ENCODE measurements at places on chromosomes 13 and 19.

- no peak for DNase-seq
Observed at GRCh38 chr13:33119856-33120543, 103.8 kb downstream of the KL start.

- no peak for DNase-seq
Observed at GRCh38 chr19:44356383-44357111, at the start of gene ZNF112. ZNF112 (minus strand) TSS chr19:44356680; CDS start chr19:44340539, 16,141 bp downstream.

- no peak for DNase-seq
Observed at GRCh38 chr19:45290381-45290931, 32.2 kb downstream of the CKM start.

GRCh38 chr13:48729856-48730255 is 76.1 kb downstream of the CYSLTR2 start:
- no peak for DNase-seq

DNA sequence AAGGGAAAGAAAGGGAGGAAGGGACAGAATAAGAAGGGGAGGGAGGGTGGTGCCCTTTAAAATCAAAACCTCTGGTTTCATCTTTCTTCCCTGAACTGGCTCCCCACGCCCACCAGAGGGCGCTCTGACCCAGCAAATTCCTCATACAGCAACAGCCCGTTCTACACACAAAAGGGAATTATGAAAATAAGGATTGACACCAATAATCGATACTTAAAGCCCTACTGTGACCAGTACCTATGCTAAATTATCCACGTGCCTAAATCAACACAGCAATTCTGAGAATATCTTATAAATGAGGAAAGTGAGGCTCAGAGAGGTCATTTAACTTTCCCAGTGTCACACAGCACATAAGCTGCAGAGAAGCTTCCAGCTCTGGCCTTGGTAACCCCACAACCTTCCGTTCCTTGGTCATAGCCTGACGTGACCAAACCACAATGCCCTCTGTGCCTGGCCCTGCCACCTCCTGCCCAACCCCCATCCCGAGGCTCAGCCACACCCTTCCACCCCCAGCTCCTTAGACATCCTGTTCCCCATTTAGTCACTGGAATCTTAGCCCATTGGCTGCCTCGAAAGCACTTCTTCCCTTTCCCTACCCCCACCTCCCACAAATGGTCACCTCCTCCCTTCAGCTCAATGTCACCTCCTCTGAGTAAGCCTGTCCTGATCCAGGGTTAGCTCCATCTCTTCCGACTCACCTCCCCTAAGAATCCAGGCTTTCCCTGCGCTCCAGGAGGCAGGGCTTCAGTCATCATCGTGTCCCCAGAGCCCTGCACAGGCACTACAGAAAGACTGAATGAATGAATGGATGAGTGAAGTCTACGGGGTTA is 34.2 kb upstream of the PNMA8B start:
- peak; percentile 75 for DNase-seq

DNA sequence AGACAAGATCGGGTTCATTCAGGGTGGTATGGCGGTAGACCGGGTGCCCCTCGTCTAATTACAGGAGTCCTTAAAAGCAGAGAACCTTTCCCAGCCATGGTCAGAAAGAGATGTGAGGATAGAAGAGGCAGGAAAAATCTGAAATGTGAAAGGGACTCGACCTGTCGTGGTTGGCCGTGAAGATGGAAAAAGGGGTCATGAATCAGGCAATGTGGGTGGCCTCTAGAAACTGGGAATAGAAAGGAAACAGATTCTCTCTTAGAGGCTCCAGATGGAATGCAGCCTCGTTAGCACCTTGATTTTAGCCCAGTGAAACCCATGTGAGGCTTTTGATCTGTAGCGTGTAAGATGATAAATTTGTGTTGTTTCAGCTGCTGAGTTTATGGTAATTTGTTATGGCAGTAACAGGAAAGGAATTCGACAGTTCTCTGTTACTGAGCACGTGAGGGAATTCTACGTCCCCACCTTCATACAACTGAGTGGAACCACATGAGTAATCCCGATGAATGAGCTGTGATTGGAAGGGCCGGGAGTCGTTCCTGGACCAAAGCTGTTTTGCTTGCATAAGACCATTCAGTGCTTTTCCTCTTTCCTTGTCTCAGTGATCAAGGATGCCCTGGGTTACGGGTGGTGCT is 11.0 kb upstream of the CA11 start:
- DNase-seq, result no peak

DNA sequence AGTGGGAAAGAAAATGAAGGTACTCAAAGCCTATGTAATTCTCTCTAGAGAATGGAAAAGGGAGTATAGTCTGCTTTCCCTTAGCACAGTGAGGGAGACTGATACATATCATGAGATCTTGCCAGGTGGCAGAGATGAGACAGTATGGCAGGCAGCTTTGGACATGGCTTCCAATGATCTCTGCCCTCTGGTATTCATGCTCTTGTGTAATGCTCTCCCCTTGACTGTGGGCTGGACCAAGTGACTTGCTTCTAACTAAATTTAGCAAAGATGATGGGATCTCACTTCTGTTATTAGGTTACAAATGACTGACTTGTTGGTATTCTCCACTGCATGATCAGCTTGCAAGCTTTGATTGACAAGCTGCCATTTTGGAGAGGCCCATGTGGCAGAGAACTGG is 10.2 kb downstream of the ZNF132 start:
- no peak for DNase-seq

DNA sequence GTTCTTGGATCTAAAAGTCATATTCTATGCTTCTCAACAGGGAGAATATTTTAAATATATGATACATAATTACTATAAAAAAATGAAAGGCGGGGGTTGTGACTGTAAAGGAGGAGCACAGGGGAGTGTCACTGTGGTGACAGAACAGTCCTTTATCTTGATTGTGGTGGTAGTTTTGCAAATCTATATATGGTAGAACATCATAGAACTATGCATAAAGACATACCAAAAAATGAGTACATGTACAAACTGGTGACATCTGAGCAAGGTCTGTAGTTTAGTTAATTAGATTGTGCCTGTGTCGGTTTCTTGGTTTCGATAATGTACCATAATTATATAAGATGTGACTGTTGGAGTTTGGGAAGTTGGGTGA is 38.7 kb upstream of the GARRE1 start:
- DNase-seq, result no peak

GRCh38 chr13:42814868-42815267 is 33.5 kb downstream of the FAM216B start:
- DNase-seq, result no peak

- no peak for DNase-seq
Observed at GRCh38 chr13:98103942-98104880, 38.7 kb upstream of the FARP1 start.

- DNase-seq, result no peak
Observed at GRCh38 chr13:99565478-99566124, 64.3 kb downstream of the TM9SF2 start.

- DNase-seq, result no peak
Observed at GRCh38 chr19:47411101-47411500, 8.2 kb downstream of the MEIS3 start.

DNA sequence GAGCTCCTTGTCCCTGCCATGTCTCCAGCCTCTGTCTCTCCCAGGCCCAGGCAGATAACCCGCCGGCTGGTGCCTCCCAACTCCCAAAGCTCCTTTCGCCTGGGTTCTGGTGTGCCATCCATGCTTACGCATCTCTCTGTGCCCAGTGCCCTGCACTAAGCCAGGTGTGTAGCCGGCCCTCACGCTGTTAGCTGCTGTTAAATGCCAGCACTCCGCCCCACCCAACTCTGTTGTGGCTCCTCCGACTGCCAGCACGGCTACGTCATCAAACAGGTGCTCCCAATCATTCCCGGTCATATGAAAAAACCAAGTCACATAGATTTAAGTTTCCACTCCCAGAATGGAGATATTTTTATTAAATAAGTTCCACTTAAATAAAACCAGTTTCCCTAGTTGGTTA is 7.0 kb upstream of the HSPH1 start:
- no peak for DNase-seq

DNA sequence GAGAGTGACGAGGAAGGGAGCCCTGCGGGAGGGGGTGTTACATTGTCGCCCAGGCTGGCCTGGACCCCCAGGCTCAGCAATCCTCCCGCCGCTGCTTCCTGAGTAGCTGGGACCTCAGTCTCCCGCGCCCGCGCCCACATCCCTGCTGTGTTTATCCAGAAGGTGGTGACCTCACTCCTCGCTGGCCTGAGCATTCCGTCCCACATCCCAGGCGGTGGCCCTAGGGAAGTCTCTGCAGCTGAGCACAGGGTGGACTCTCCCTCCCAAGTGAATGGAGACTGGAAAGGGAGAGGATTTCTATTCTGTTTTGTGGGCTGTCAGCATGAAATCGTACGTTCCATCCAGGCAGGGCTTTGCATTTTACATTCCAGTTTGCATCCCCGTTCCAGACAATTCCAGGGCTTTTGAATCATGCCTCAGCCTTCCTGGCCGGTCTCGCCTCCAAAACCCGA is 401 bp upstream of the ZNF765 start:
- peak; percentile 15 for DNase-seq

DNA sequence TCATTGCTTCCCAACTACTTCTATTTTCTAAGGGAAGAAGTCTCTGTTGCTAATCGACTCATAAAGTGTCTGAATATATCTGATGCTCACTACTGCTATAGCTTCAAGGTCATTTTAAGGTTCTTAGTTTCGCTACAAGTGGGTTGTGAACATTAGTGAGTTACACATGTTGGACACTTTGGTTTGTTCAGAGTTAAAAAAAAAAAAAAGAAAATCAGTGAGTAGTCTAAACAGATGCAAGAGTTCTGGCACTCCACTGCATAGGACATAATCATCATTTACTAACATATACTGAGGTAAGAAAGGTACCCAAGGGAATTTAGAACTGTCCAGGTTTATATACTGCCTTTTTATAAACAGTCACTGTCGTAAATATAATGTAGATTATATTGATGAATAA is 108.8 kb downstream of the KLF12 start:
- DNase-seq, result no peak

DNA sequence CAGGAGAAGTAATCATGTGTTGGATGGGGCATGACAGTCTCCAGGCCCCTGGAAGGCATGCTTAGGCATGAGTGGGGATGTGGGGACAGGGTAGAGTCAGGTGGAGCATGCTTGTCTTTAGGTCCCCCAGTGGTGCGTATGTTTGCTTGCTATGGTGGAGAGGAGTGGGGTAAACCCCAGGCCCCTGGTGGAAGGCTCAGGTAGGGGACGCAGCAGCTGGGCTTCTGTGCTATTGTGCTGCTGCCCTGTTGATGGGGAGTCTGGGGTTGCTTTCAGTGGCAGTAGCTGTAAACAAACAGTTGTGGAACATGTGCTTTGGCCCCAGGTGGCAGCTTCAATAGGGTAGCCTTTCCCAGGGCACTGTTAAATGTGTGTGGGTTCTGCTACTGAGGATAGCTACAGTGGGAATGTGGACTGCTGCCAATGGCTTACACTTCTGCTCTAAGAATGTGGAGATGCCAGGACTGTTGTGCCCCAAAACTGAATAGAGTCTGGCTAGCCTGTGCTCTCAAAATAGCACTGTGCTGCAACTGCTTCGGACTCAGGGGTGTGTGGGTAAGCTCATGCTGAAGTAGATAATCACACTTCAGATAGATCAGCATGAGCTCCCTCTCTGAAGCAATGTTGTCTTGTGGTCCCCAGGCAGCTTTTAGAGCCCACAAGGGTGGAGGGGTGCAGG is 1257.3 kb downstream of the DIAPH3 start:
- DNase-seq, result no peak

GRCh38 chr19:51599084-51599483 is 28.0 kb downstream of the ZNF175 start:
- no peak for DNase-seq

DNA sequence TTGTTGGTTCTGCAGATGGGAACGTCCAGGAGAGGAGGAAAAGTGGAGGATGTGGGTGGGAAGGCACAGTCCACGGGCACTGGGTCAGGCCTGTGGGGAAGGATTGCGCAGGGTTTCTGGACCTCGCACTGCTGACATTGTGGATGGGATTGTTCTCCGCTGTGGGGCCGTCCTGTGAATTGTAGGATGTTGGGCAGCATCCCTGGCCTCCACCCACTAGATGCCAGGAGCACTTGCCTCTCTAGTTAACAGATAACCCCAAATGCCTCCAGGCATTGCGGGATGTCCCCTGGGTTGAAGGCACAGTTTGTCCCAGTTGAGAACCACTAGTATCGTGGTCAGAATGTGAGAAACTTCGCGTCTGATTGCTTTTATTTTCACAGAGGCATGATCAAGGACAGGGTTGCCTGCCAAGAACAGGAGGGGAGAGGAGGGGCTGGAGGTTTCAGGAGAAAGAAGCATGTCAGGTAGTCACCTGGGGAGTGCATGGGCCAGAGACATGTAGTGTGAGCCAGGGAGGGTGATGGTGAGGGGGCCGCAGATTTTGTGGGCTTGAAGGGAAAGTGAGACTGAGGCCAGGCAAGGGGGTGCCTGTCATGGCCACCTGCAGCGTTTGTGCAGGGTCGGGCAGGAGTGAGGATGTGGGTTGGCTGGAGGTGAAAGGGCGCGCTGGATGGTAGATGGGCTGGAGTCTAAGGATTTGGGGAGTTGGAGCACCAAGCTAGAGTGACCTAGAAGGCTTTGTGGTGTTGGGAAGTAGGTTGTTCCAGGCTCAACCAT is 3.2 kb downstream of the ZNF628 start:
- DNase-seq, result no peak

DNA sequence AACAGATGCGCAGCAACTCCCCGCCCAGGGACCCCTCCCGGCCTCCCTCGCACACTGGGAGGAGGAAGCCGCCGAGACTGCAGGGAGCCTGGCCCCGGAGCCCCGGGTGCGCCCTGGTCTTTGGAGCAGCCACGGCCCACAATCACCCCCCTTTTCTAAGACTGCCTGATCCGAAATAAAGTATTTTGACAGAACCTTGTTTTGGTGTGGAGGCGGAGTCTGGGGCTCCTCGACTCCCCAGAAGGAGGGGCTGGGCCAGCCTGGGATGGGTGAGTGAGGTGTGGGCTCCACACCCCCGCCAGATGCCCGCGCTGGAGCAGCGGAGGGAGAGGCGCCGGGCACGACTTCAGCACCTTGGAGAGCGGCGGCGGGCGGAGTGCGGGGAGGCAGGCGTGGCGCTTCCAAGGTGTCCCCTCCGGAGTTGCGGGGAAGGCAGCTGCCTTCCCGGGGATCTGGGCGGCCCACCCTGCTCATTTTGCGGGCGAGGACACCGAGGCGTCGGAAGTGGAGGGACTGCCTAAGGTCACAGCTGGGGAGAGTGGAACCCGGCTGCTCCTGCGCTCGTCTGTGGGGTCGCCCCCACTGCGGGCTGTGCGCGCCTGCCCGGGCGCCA is 9.4 kb downstream of the SIRT6 start:
- DNase-seq, result peak; percentile 71

DNA sequence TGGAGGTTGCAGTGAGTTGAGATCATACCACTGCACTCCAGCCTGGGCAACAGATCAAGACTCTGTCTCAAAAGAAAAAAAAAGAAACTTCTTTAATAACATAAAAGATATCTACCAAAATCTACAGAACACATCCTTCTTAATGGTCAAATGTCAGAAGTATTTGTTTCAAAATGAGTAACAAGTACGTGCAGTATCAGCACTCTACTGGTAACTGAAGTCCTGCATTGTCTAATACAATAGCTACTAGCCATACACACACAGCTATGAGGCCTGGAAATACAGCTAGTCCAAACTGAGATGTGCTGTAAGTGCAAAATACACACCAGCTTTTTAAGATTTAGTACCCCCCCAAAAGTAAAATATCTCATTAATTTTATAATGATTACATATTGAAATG is 88.1 kb downstream of the TSC22D1 start:
- no peak for DNase-seq

GRCh38 chr13:67854990-67855389 is 624.9 kb upstream of the PCDH9 start:
- no peak for DNase-seq

- DNase-seq, result no peak
Observed at GRCh38 chr19:8336660-8337059, 6.4 kb downstream of the KANK3 start.
